ENCODE measurements at places on chromosomes 6 and 20. TPM values are rescaled to one million over a fixed set of nuclear protein-coding genes. Genes with fewer than 3 reads are reported as not detected.

OPN5 gene
- 0.14 TPM for polyA plus RNA-seq

IRF4 gene
- 0.39 TPM for polyA plus RNA-seq

MDC1 gene
- 21.9 TPM for polyA plus RNA-seq

ADGRF5 gene
- 28.9 TPM for polyA plus RNA-seq

MAP3K5 gene
- 1.9 TPM for polyA plus RNA-seq

GPR63 gene
- polyA plus RNA-seq, result 1.9 TPM

TAPBP gene
- polyA plus RNA-seq, result 20.8 TPM

LY6G6D gene
- not detected for polyA plus RNA-seq

VGLL2 gene
- polyA plus RNA-seq, result 78.1 TPM

JAG1 gene
- polyA plus RNA-seq, result 31.3 TPM

DNAAF9 gene
- 16.0 TPM for polyA plus RNA-seq

PRND gene
- 53.4 TPM for polyA plus RNA-seq

ZC2HC1B gene
- polyA plus RNA-seq, result not detected

ZNF292 gene
- polyA plus RNA-seq, result 23.4 TPM

TFAP2D gene
- not detected for polyA plus RNA-seq

C2 gene
- 7.7 TPM for polyA plus RNA-seq

Measured in muscle of back (tissue), 13 donors.